ENCODE measurements at places on chromosomes 4 and X.

- DNase-seq: no peak
These were observed 584 bp downstream of the SUV39H1 start for GRCh38 chrX:48696909-48697727.

- DNase-seq: no peak
These were observed 51.7 kb downstream of the TBCK start for GRCh38 chr4:106264331-106264728.

DNA sequence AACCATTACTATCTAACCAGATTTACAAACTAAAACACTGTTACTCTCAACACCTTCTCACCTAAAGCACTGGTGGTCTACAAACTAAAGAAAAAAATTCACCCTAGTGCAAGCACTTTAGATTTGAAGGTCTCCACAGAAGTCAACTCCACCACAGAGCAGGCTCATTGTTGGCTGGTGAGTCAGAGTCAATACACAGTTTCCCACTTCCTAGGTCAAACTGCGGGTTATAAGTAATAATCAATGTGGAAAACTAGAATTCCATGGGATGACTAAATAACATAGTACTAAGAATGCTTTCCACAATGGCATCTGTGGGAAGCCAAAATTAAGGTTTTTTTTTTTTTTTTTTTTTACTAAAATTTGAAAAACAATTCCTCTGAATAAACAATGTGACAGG is 191.8 kb downstream of the PDGFC start:
- DNase-seq: no peak

DNA sequence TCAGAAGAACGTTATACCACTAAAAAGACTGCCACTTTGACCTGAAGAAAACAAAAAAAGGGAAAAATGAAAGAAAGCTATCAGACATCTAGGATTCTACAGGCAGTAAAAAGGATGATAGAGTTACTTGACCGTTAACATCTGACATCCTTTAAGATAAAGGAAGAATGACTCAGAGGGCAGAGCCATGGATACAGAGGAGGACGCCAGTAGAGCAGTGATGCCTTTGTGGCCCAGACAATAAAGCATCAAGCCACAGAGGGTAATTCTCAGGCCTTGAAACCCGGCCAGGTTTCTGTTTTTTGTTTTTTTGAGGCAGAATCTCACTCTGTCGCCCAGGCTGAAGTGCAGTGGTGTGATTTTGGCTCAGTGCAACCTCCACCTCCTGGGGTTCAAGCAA is 9.5 kb upstream of the BEX1 start:
- DNase-seq: no peak

GRCh38 chrX:96425200-96425599 is 259.4 kb upstream of the DIAPH2 start:
- DNase-seq: no peak

GRCh38 chrX:20418379-20419150 is 151.9 kb upstream of the RPS6KA3 start:
- no peak for DNase-seq
